ENCODE measurements at places on chromosomes 3 and 15.

GRCh38 chr3:13884851-13885703 is 5.2 kb upstream of the WNT7A start:
- DNase-seq = peak; percentile 81

- no peak for DNase-seq
These were observed 45.6 kb upstream of the IREB2 start for GRCh38 chr15:78392430-78392829.

DNA sequence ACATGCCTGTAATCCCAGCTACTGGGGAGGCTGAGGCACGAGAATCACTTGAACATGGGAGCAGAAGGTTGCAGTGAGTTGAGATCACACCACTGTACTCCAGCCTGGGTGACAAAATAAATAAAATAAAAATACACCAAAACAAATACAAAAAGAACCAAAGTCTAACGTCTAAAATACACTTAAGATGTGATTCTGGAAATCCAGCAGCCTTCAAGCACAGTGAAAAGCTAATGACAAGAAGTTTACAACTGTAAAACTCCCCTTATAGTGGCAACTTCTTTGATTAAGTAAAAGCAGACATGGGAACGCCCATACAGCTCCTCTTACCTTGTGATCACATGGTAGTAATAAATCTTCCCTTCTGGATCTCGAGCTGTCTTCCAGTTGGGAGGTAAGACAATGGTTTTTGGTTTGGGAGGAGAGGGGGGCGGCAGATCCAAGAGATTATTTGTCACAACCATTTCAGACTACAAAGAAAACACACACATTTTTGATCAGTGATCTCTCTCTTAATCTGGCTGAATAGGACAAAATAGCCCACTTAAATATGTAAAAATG is 62.8 kb downstream of the NBEAL2 start:
- DNase-seq = no peak

DNA sequence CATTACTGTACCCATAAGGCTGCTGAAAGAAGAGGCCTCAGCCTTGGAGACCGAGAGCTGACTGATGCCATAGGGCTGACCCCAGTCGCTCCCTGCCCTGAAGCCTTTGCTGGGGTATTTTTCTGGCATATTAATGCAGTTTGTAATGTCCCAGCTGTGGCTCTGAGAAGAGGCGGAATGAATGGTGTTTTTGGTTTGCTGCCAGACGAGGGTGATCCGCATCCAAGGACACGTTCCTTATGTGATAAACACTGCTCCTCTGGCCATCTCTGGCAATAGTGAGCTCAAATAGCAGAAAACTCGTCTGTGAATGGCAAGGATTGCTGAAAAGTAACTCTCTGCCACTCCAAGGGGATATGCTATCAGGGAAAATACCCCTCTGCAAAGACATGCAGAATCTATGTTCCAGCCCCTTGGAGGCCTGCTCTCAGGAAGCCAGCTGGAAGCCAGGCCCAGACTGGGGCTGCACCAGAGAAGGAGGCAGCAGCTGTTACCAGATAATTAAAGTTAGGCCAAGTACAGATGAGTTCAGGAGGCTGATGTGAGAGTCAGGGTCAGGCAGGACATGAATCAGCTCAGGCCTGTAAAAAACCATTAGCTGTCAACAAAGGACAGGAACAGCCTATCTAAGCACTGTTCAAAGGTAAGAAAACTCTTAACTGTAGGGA is 28.9 kb upstream of the KLHL6 start:
- DNase-seq = no peak

GRCh38 chr3:27224197-27224596 is 145.0 kb downstream of the NEK10 start:
- no peak for DNase-seq

- peak; percentile 63 for DNase-seq
These were observed 469 bp downstream of the MAP6D1 start for GRCh38 chr3:183824761-183825455.

DNA sequence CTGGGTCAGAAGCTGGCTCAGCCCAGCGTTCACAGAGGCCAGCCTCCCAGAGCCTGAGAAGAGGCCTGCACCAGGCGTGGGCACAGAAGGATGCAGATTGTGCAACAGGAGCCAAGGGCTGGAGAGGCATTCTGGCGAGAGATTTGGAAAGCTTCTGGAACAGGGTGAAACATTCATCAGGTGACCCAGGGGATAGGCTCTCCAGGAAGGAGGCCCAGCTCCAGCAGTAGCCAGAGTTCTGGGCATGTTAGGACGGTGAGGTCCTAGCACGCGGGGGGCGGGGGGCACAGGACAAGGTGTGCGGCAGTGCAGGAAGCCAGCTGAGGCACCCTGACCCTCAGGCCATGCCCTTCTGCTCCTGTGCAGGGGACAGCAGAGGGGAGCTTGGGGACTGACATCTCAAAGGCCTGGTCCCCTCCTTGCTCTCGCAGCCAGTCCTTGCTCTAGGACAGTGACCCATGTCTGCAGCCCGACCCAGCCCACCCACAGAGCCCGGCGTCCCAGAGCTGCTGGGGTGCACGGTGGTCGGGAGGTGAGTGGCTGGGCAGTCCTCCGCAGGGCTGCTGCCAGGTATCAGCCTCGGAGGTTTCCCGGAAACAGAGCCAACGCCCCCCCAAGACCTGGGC is 111.7 kb upstream of the KLF13 start:
- no peak for DNase-seq

GRCh38 chr3:30097022-30097650 is 509.3 kb upstream of the TGFBR2 start:
- DNase-seq = no peak

- no peak for DNase-seq
These were observed 506.3 kb downstream of the SHQ1 start for GRCh38 chr3:72341920-72342319.

- no peak for DNase-seq
These were observed 332.7 kb upstream of the ADAMTS9 start for GRCh38 chr3:65020281-65021160.
